ENCODE measurements at places on chromosomes 1 and 21. TPM values are rescaled to one million over a fixed set of nuclear protein-coding genes. Genes with fewer than 3 reads are reported as not detected.

GPR52 gene
- total RNA-seq, result 0.84 TPM

FASLG gene
- total RNA-seq, result not detected

LCE1F gene
- not detected for total RNA-seq

MR1 gene
- 0.03 TPM for total RNA-seq
